Activated CD4-positive, alpha-beta T cell treated with anti-CD3 and anti-CD28 coated beads, Interleukin-2, amount 50 U/mL, for 48 hours (primary cell): ENCODE measurements at places on chromosomes 4 and X.

GRCh38 chr4:141254326-141254725, 33.6 kb downstream of the ZNF330 start:
- DNase-seq: no peak

- no peak for DNase-seq
Measured at GRCh38 chrX:40010550-40011321, 87.0 kb downstream of the BCOR start.

DNA sequence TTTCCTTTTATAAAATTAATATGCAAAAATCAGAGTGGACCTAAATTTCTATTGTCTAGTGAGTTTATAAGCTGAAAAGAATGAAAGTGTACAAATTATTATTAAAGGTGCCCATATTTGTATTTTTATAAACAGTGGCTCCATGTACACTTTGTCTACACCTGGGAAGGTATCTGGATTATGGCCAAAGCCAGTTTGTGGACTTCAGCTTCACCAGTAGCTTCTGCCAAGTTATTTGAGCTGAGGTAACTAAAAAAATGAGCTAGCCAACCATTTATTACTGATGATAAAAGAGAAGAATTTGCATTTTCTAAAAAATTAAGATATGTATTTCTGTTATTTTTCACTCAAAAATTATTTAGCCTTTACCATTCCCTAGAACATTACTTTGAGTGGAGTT, 32.3 kb upstream of the LRAT start:
- DNase-seq: no peak

GRCh38 chrX:41468647-41469323, 21.6 kb downstream of the NYX start:
- DNase-seq: no peak

- no peak for DNase-seq
Measured at GRCh38 chr4:76439491-76439890, 4.5 kb downstream of the SHROOM3 start.

- no peak for DNase-seq
Measured at GRCh38 chr4:36358173-36358572, 76.8 kb downstream of the DTHD1 start.

DNA sequence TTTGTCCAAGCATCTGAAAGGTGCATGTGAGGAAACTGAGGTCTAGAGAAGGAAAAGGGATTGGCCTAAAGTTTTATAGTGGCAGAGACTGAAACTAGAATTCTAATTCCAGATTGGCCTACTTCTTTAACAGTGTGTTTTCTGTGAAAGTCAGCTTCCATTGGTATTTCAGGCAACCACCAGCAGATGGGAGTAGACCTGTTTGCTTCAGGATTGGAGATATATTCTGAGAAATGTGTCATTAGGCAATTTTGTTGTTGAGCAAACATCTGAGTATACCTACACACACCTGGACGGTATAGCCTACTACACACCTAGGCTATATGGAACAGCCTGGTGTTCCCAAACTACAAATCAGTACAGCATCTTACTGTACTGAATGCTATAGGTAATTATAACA, 207.3 kb upstream of the RADX start:
- DNase-seq: no peak

DNA sequence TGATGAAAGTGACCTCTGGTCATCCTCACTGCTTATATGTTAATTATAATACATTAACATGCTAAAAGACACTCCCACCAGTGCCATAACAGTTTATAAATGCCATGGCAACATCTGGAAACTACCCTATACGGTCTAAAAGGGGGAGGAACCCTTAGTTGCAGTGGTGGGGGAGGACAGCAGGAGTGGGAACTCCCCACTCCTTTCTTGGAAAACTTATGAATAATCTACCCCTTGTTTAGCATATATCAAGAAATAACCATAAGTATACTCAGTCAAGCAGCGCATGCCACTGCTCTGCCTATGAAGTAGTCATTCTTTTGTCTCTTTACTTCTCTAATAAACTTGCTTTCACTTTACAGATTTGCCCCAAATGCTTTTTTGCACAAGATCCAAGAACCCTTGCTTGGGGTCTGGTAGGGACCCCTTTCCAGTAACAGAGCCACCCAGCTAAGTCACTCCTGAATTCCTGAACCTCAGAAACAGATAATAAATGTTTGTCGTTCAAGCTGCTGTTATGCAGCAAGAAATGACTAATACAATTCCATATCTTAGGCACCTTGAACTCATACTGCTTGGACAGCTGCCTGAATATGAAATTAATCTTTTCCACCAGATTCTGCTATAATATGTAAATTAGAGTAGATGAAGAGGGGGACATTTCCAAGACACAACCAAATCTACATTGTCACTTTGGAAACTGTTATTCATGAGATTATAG, 14.4 kb upstream of the REPS2 start:
- DNase-seq: no peak

DNA sequence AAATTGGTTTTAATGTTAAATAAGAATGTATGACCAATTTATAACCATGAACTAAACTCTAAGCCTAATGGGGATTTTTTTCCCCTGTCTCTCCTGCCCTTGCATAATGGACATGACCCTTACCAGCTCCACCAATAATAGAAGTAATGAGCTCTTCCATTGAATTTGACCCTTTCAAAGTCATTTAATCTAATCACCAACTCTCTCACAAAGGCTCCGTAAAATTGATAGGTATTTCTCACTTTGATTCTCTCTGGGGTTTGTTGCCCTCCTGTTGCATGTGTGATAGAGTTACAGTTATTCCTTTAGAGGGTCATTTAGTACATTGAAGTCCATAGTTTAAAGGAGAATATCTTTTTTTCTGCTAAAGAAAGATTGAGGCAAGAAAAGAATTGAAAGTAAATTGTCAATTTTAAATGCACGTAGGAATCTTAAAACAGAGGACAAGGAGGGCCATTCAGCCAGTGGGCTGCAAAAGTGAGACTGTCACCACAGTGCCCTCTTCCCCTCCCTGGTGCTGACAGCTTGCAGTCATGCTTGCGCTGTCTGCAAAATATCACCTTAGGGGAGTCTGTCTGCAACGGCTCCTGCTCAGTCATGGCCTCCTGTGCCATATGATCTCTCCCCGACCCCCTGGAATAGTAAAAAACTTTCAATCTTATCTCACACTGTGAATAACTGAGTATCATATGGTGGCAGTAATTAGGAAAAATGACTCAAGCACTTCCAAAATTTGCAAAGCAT, 307.5 kb upstream of the GNPDA2 start:
- no peak for DNase-seq

GRCh38 chr4:80045786-80046185, 27.2 kb downstream of the ANTXR2 start:
- no peak for DNase-seq

DNA sequence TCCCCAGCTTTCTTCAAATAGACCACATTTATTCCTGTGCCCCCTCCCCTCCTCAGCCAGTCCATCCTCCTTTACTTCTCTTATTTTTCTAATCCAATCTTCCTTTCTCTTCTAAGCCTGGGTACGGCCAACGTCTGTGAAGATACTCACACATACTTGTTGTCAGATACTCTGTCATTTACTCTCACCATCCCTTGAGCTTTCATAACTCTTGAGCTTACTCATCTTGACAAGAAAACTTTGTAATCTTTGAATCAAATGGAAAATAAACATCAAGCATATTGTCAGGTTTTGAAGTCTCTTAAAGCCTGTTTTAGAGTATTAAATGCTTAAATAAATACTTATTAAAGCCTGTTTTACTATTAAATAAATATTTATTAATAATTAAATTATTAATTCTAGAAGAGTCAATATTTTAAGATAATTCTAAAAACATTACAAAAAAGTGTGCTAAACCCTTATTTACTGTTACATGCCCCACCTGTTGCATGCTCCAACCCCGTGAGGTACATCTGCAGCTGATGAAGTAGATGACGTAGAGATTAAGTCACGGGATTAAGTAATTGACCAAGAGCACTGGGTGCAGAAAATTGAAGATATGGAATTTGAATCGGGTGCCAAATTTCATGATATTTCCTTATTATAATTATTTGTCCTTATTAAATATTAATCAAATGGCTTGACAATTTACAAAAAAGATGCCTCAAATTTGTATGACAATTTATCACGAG, 1.5 kb upstream of the TRIML2 start:
- DNase-seq: no peak

- DNase-seq: peak; percentile 84
Measured at GRCh38 chr4:10106421-10107039, 10.1 kb downstream of the WDR1 start.

DNA sequence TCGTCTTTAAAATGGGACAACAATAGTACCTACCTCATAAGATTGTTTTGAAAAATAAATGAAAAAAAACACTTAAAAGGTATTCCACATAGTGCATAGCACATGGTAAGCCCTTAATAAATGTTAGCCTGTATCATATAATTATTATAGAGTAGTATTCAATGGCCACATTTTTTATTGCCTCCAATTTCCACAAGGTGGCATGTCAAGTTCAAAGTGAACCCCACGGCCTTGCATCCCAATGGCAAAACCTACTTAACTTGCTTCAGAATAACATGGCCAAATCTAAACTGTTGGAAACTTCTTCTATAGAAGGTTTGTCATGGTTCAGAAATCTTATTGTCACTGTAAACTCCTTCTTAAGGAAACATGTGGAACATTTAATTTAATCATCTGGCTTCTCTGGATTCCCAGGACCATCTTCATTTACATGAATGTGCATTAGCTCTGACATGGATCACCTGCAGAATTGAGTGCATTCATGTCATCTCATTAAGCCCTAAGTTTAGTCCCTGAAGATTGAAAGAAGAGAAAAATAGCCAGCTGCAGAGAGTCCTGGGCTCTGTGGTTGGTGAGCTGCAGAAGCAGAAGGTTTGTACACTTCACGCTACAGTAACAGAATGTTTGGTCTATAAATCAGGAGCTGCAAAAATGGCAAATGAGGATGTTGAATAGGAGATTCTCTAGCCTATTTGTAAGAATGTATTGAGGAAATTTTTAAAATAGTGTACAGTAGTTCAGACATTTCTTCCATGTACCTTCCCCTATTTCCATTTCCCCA, 61.0 kb downstream of the ANXA3 start:
- peak; percentile 5 for DNase-seq

- no peak for DNase-seq
Measured at GRCh38 chr4:173866322-173867026, 336.4 kb upstream of the HAND2 start.

DNA sequence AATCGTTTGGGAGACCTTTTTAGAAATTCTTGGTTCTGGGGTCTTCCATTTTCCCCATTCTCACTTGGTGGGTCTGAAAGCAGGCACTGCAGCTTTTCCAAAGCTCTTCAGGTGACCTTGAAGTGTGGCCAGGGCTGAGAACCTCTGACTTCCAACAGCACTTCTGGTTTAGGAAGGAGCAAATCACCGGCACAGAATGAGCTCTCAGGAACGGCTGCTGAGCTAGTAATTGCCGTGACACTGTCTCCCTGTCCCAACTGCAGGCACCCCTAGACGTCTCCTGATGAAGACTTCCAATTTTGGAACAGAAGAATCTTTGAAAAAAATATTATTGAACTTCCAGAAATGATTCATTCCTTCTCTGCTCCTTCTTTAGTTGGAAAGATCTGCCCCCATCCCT, 31.3 kb downstream of the CD38 start:
- no peak for DNase-seq

GRCh38 chr4:117847849-117848248, 186.4 kb upstream of the NDST3 start:
- DNase-seq: no peak

DNA sequence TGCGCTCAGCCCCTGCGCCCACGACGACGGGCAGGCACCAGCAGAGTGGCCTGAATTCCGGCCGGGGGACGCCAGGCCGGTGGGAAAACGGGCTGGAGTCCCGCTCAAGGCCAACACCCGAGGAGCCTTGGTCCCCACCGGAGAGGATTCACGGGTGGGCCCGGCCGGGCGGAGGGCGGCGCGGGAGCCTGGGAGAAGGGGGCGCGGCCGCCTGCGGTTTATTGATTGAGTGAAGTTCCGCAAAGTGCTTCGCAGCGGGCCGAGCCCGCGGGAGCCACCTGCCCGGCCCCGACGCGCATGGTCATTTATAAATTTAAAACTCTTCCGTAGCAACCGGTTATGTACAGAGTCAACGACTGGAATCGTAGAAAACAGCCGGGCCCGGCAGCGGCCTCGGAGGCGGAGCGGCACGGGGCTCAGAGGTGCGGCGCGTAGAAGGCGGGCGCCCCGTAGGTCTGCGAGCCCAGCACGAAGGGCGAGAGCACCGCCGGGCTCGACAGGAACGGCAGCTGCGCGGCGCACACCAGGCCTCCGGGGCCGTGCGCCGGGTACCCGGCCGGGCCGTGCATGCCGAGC, 3.6 kb downstream of the NKX1-1 start:
- DNase-seq: no peak

GRCh38 chr4:105437637-105438036, 36.2 kb downstream of the PPA2 start:
- DNase-seq: no peak

- no peak for DNase-seq
Measured at GRCh38 chrX:65994519-65995506, 45.1 kb downstream of the VSIG4 start.

GRCh38 chrX:143536176-143536575, 18.9 kb upstream of the SPANXN3 start:
- no peak for DNase-seq

DNA sequence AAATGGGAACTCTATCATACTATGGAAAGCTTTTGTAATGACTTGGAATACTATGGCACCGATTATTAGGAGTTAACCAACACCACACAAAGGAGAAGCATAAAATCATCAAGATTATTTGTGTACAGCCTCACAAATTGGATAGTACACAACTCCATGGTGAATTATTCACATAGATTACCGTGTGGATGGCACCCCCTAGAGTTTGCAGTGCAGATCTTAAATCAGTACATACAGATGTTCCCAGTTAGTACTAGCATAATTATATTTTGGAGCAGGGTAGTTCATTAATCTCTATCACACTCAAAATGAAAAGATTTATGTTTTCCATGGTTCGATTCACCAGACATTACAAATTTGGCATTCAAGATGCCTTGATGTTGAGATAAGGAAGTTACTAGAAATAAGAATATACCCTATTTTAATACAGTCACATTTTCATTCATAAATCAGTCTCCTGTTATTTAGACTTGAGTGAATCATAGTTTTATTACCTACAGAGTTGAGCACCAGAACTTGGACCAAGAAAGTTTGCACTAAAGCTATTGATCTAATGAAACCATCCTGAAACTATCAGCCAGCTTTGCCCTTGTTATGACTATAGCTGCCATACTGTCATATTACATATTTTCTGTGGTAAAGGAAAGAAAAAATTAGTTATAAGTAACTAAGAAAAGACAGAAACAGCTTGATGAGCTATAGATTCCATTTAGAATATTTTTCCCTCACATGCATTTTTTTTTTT, 531.8 kb downstream of the GLUD2 start:
- no peak for DNase-seq

DNA sequence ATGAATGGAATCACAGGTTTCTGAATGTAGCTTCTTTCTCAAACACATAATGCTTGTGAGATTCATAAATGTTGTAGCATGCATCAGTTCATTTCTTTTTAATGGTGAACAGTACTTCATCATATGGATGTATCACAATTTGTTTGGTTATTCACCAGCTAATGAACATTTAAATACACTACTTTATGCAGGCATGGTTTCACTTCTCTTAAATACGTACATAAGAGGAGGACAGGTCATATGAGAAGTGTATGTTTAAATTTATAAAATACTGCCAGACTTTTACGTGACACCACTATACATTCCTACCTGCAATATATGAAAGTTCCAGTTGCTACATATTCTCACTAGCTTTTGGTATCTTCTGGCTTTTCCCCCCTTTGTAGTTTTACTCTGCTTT, 65.4 kb downstream of the ANKRD17 start:
- no peak for DNase-seq
